Sciatic nerve (tissue), 2 donors: ENCODE measurements at places on chromosomes 3 and 15. TPM values are rescaled to one million over a fixed set of nuclear protein-coding genes. Genes with fewer than 3 reads are reported as not detected.

GRCh38 chr3:27796365-27796875 lies 74.3 kb upstream of the EOMES start:
- DNase-seq: no peak

GRCh38 chr3:100159331-100160153 lies 45.2 kb upstream of the FILIP1L start:
- no peak for DNase-seq

DNA sequence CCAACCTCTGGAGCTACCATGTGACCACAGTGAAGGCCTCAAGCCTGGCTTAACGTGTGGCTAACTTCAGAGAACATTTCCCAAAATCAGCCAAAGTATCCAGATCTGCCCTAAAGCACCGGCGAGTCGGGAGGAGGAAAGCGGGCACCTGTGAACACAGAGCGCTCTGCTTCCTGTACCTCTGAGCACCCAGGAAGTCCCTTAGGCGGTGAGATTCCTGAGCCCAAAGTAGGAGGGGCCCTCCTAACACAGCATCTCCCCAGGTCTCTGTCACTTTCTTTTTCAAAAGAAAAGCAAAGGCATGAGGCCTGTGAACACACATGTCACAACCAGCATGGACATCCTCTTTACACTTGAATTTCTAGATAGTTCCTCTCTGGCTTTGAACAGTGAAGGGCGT lies 944 bp upstream of the EIF4E3 start:
- no peak for DNase-seq

GRCh38 chr3:64152086-64152485 lies 73.2 kb downstream of the PRICKLE2 start:
- no peak for DNase-seq

- DNase-seq: no peak
Measured at GRCh38 chr3:28590860-28591259, 242.2 kb upstream of the AZI2 start.

The SLC28A2 gene
- not detected for total RNA-seq

The ZNF660 gene
- 8.9 TPM for total RNA-seq

The PPP4R2 gene
- 113 TPM for total RNA-seq
